CD4-positive, alpha-beta T cell treated with Interleukin-17A for 1 hour (primary cell): ENCODE measurements at places on chromosomes 5 and 9.
A peak's percentile ranks its signal among the peaks of the same experiment; 100 is the strongest.

DNA sequence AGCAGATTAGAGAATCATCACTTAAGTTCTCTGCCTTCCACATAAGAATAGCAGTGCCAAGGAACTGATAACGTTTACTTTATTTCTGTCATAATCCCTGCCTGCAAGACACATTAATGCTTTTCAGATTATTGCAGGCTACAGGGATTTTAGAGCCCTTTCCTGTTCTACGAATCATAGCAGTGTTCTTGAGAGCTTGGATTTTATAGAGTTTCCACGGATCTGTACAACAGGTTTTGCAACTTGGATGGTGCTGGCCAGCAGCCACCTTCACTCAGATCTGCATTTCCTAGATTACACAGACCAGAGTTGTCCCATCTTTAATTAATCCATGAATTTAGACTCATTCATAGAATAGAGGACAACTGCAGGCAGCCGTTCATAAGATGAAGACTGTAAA lies 38.1 kb downstream of the SLC12A2 start:
- DNase-seq = no peak

GRCh38 chr5:33105521-33105941 lies 335.2 kb upstream of the TARS1 start:
- DNase-seq = no peak

DNA sequence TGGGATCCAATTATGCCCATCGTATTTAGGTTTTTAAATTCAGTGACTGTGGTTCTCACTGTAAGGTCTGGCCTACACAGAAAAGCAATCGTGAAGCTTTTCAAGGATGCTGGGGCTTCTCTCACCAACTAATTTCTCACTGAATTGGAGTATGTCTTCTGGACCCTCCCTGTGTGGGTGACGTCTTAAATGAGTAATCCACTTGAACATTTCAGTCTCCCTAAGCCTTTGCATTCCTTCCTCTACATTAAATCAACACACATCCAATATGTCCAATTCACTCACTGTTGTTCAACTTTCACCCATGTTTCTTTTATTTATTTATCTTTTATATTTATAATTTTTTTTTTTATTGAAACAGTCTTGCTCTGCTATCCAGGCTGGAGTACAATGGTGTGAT lies 12.5 kb upstream of the BTF3 start:
- no peak for DNase-seq

DNA sequence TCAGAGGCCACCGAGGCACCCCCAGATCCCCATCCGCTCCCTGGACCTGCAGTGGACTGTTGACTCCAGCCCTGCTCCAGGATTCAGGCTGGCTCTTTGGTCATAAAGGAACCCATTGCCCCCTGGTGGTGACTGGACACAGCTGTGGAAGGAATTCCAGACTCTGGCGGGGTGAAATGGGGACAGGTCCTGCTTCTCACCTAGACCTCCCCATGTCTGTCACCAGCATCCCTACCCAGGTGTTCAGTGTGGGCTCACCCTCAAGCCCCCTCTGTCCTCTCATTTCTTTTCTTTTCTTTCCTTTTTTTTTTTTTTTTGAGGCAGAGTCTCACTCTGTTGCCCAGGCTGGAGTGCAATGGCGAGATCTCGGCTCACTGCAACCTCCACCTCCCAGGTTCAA lies 25.5 kb upstream of the STXBP1 start:
- DNase-seq = peak; percentile 73

- no peak for DNase-seq
These were observed 30.4 kb upstream of the TCF7 start for GRCh38 chr5:134084022-134084565.

DNA sequence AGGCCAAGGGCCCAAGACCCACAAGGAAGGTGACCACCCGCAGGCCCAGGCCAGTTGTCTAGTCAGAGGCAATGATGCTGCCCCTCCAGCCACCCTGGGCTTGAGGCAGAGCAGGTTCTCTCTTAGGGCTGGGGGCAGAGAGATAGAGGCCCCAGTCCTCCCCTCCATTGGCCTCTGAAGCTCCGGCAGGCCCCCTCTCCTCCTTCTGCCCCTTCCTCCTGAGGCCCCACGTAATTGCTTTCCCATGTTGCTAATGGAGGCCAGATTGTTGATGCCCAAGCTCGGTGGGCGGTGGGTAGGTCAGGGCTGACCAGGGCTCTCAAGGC lies 26.6 kb upstream of the ENHO start:
- no peak for DNase-seq

- no peak for DNase-seq
These were observed 112.3 kb upstream of the GDNF start for GRCh38 chr5:37951946-37952721.

DNA sequence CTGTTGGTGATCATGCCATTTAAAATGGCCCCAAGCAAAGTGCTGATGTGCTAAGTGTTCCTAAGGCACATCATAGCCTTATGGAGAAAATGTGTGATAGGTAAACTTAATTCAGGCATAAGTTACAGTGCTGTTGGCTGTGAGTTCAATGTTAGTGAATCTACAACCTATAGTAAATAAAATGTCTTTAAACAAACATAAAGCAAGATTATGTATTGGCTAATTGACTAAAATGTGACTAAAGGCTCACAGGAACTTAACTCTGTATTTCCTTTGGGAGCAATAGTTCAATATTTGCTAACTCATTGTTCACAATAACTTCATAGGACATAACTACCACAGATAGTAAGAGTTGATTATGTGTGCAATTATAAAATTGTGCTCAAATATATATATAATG lies 49.4 kb upstream of the LRRC19 start:
- no peak for DNase-seq
